ENCODE measurements at places on chromosomes 12 and 14.

DNA sequence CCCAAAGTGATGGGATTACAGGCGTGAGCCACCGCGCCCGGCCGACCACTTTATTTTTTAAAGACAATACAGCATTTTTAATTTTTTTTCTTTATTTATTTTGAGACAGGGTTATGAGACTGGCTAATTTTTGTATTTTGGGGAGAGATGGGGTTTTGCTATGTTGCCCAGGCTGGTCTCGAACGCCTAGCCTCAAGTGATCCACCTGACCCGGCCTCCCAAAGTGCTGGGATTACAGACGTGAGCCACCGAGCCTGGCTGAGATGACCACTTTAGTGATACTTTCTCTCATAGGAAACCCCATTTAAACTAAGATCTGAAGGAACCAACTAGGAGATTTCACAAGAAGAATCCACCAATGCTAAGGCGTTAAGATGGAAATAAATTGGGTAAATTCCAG lies 1.2 kb upstream of the RHEBL1 start:
- DNase-seq: no peak

GRCh38 chr14:90201344-90201743 lies 55.0 kb upstream of the PSMC1 start:
- DNase-seq: no peak

DNA sequence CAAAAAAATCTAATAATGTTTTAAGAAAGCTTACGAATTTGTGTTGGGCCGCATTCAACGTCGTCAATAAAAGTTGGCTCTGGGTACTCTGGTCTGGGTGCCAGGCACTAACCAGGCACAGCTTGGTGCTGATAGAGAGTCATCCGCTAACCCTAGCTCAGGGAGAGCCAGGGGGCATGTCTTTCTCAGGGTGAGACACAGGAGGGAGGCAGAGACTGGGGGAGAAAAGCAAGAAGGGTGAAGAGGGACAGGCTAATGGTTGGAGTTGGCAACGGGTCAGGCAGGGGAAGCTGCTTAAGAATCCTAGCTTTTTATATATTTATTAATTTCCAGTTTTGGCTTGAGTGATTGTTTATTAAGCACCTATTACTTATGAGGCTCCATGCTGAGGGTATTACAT lies 105.0 kb downstream of the CMKLR1 start:
- DNase-seq: no peak

GRCh38 chr12:85920324-85920947 lies 46.3 kb downstream of the NTS start:
- DNase-seq: no peak

DNA sequence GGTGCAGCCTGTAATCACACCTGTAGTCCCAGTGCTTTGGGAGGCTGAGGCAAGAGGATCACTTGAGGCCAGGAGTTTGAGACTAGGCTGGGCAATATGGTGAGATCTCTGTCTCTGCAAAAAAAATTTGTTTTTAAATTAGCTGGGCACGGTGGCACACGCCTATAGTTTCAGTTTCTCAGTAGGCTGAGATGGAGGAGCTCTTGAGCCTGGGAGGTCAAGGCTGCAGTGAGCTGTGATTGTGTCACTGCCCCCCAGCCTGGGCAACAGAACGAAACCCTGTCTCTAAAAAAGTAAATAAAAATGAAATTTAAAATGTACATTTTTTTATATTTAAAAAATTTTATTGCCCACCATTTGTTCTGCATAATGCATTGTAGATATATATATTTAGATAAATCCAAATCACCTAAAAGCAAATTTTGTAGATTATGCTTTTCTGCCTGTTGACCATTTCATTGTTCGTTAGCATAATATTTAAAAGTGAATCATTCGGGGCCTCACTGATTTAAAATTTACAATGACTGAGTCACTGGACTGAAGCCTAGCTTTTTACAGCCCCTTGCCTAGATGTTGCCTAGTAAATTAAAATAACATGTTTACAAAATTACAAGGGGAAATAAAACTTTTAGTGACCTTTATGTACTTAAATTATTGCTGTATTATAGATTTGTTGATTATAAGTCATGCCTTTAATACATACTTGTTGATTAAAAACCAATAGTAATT lies 87.9 kb downstream of the USP15 start:
- DNase-seq: no peak

DNA sequence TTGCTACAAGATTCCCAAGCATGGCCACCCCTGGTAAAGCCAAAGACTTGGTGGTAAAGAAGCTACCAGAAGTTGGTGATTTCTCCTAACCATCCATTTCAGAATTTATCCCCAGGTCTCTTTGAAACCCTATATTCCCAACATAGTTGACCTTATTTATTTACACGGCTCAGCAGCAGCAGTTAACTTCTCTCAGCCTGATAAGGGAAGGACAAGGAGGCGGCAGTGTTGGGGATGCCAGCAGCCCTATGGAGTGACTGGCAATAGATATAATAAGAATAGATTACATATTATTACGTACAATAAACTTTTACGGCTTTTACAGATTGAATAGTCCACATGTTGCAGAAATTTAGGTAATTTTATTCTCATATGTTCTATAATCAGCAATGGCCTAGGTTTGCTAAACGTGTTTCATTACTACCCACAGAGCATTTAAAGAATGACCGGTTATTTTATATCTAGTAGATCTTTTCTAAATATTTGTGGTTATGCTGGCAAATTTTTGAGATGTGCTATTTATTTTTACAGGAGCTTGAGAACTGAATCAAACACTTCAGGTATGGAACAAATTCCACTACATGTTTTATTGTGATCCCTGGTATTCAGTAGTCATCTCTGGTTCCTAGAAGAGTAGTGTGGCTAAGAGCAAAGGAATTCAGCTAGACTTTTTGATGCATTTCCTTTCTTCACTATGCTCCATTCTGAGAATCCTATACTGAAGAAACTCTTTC lies 19.8 kb upstream of the PALS1 start:
- no peak for DNase-seq

GRCh38 chr12:25995906-25996305 lies 37.4 kb downstream of the RASSF8 start:
- DNase-seq: no peak

DNA sequence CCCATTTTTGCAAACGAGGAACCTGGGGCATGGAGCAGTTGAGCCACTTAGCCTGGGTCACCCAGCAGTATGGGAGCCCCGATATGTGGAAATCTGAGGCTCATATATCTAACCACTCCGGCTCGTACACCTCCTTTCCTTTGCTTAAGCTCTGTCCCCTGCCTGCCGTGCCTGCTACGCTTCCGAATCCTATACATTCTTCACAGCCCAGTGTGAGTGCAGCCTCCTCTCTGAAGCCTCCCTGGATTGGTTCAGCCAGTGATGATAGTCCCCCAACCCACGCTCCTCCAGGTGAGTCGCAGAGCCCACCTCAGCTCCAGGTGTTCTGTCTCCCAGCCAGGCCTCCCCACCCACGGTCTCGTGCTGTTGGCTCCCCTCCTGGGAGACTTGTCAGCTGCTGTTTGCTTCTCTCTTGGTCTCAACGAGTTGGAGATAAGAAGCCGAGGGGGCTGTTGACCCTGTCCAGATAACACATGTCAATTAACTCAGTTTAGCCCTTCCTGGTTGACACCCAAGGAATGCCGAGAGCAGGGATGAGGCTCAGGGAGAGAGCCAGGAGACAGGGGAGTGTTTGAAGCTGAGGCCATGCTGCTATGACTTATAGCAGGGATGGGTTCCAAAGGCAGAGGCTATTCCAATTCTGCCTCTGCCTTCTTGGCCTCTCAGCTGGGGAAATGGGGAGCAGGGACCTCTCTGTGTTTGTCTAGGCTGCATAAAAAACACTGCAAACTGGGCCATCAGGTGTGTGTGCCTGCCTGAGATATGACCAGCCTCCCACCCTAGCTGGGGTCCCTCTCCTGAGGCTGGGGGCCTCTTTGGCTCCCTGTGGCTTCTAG lies 19.0 kb downstream of the SDSL start:
- no peak for DNase-seq

DNA sequence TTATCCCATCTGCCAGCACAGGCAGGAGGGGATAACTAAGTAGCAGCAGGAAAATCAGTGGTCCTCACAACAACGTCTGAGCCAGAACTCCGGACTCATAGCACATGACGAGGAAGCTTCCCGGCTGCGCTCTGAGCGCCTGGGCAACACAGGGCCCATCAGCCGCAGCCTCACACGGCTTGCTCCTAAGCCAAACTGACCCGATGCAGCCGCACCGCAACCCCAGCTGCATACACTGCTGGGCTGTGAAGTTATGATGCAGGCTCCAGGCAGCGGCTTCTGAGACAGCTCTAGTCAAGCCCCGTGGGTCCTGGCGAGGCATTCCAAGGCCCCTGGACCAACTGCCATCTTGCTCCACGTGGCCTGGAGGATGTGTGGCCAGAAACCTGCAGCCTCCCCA lies 28.1 kb downstream of the ZFYVE21 start:
- no peak for DNase-seq

GRCh38 chr14:90742729-90743128 lies 73.5 kb downstream of the TTC7B start:
- no peak for DNase-seq

DNA sequence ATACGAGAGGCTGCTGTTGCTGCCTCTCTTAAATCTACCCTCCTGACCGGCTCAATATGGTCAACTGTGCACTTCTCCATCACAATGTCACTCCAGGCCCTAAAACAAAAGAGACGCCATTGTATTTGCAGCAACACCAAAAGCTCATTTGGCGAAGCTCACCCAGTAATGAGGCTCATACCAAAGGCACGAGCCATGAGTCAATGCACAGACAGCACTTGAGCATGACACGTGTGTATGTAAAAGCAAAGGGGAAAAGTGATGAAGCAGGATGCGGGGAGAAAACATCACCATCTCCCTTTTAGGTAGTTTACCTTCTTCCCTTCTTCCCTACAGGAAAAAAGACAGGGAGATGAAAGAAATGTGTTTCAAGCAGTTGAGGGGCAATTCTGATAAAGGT lies 150.3 kb downstream of the FOXN3 start:
- no peak for DNase-seq

DNA sequence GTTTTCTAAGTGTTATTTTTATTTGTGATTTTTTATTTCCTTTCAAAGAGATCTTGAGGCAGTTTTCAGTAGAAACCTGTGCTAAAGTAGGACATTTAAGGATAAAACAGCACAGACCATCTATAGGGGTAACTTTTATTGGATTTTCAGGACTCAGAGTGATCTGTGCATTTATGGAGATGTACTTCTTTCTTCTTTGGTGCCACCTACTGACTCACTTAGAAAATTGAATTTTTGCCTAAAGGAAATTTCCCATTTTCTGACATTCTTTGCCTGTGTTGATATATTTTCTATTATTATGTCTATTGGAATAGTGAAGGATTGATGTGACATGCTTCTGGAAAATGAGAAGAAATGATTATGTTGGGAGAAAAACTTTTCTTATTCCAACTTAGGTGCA lies 113.0 kb downstream of the UNC79 start:
- no peak for DNase-seq

DNA sequence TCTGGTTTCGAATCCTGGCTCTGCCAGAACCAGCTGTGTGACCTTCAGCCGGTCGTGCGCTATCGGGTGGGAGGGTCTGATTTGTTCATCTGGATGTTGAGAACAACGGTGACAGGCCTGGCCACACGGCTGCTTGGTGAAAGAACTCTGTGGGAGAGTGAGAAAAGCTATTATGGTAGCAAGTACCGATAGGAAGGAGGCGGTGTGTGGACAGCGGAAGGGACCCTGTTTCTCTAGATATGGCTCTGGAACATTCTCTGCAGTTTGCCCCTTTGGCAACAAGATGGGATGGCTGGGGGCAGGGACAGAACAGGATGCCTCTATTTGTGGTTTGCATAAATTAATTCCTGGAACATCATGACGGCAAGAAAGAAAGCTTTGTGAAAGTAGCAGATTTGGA lies 347.3 kb downstream of the AACS start:
- DNase-seq: no peak

- DNase-seq: no peak
Measured at GRCh38 chr12:11509326-11509725, 114.0 kb upstream of the PRB2 start.

DNA sequence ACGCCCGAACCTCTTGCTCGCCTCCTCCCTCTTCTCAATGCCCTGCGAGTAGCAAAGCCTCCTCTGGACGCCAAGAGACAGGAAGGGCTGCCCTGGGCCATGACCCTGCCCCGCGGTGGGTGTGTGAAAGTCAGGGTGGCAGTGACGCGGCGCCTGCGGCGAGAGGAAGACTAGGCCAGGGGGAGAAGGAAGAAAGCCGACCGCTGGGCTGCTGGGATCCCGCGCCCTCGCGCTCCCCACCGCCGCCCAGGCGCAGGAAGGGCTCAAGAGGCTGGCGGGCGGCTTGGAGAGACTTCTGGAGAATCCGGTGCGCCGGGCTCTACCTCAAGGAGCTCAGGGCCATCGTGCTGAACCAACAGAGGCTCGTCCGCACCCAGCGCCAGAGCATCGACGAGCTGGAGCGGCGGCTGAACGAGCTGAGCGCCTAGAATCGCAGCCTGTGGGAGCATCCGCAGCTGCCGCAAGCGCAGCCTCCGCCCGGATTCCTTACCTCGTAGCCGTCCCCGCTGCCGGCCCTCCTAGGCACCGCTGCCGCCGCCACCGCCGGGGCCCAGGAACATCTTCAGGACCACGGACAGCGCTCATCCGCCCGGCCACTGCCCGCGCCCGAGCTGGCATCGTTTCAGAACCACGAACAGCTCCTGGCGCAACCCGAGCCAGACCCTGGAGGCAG lies 105.0 kb upstream of the PRB2 start:
- peak; percentile 44 for DNase-seq

- no peak for DNase-seq
Measured at GRCh38 chr14:54776361-54777001, 126.1 kb downstream of the GCH1 start.
